Smooth muscle cell of the brain vasculature (primary cell): ENCODE measurements at places on chromosomes 12 and 14.
A peak's percentile ranks its signal among the peaks of the same experiment; 100 is the strongest.

- DNase-seq, result no peak
Measured at GRCh38 chr12:75998292-75999063, 33.1 kb downstream of the PHLDA1 start.

GRCh38 chr12:58519839-58520238 is 400.5 kb downstream of the LRIG3 start:
- no peak for DNase-seq

DNA sequence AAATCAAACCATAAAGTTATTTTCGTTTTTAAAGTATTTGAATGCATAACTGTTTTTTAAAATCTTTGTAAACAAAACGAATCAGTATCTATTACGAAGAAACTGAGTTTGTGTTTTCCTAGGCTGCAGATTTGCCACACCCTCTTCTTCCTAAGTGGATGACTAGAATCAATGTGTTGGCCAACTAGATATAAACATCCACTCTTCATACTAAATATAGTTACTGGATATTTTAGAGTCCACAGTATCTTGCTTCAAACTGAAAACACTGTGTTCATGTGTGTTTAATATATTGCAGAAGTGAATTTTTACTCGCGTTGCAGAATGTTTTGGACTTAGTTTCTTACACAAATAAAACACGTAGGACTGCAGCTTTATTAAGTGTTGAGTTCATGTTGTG is 63.2 kb downstream of the KLHL28 start:
- DNase-seq, result no peak

GRCh38 chr12:86601550-86602308 is 345.5 kb upstream of the MGAT4C start:
- no peak for DNase-seq

- DNase-seq, result no peak
Measured at GRCh38 chr12:46677749-46678148, 148.0 kb downstream of the SLC38A4 start.

DNA sequence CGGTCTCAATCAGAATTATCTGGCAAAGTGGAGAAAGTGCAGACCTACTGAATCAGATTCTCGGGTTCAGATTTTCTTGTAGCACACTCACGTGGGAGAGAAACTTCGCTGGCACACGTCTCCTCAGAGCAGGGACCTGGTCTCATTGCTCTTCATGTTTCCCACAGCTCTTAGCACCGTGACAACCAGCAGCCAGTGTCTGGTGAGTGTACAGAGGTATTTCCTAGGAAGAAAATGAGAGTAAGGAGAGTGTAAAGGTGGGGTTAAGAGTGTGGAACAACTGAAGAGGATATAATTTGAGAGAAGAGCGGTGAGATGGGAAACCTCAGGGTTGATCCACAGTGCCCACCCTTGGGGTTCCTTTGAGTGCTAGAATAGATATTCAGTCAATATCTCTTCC is 89.2 kb downstream of the ARF6 start:
- DNase-seq, result no peak

DNA sequence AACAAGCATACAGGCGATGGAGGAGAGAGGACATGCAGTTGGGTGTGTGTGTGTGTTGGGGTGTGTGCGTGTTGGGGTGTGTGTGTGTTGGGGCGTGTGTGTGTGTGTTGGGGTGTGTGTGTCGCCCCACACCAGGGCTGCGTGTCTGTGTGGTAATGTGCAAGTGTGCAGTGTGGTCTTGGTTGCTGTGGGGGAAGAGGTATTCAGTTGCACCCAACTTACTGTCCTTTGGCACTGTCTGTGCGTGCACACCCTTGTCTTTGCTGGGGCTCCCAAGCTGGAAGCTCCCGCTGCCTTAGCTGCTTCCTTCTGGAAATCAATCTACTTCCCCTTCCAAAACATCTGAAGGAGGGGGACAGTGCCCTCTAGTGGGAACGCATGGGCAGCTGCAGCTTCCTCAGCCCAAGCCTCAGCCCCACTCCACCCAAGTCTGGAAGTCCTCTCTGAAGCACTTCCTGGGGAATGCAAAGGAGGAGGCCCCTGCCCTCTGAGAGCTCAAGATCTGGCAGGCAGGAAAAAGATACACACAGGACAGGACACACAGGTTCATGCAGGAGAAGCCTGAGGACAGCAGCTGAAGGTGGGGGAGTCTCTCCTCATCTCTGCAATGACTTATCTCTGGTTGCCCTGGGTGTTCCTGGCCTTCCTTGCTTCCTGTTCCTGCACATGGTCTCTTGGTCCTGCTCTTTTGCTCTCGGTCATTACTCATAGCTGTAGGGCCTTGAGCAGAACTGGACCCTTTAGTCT is 13.1 kb downstream of the ASIC1 start:
- peak; percentile 70 for DNase-seq

GRCh38 chr12:6062757-6063735 is 61.4 kb downstream of the VWF start:
- DNase-seq, result no peak

GRCh38 chr14:22375321-22375930 is 213.6 kb downstream of the DAD1 start:
- DNase-seq, result no peak

GRCh38 chr12:103688376-103689063 is 101.4 kb downstream of the STAB2 start:
- no peak for DNase-seq

- DNase-seq, result no peak
Measured at GRCh38 chr14:61196792-61197191, 84.3 kb downstream of the TMEM30B start.

GRCh38 chr12:130161261-130162243 is 712 bp upstream of the FZD10 start:
- DNase-seq, result no peak
